ENCODE measurements at places on chromosomes 12 and 14.

DNA sequence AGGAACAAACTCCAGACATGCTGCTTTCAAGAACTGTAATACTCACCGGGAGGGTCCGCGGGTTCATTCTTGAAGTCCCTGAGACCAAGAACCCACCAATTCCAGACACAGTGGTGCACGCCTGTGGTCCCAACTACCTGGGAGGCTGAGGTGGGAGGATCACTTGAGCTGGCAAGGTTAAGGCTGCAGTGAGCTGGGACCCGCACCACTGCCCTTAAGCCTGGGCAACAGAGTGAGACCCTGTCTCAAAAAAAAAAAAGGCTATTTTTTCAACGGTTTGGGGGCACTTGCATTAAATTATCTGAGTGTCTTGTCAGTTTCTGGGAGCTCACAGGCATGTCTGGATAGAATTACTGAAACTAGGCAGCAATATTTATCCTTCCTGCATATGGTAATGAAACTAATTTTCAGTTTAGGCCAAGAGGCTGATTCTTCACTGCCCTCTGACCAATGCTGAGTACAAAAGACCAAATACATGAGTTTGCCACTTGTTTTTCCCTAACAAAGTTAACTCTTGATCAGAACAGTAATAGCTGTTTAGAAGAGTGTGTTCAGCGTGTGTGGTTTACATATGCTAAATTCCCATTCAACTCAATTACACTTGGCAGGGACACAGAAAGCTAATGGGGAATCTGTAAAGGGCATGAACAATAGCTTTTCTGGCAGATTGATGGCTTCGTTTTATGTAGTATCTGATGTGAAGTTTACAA, 65.8 kb upstream of the RASSF3 start:
- DNase-seq: no peak

- no peak for DNase-seq
Observed at GRCh38 chr14:55019968-55020554, 6.8 kb downstream of the WDHD1 start.

GRCh38 chr12:5691943-5692342, 253.1 kb downstream of the ANO2 start:
- no peak for DNase-seq

GRCh38 chr14:69688299-69688649, 76.9 kb downstream of the SUSD6 start:
- no peak for DNase-seq

DNA sequence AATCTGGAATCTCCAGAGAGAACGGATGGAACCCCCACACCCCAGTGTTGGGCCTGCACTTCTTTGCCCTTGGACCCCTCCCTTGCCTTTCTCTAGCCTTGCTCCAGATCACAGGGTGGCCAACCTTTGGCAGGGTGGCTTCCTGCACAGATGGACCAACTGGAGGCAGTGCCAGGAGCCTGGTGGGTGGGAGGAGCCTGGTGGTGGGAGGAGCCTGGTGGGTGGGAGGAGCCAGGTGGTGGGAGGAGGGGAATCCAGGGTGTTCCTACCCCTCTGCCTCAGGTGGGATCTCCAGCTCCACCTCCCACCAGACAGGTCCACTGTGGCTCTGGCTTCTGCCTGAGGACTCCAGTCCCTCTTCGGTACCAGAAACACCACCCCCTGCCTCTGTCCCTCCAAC, 15.0 kb upstream of the ORAI1 start:
- DNase-seq: no peak

DNA sequence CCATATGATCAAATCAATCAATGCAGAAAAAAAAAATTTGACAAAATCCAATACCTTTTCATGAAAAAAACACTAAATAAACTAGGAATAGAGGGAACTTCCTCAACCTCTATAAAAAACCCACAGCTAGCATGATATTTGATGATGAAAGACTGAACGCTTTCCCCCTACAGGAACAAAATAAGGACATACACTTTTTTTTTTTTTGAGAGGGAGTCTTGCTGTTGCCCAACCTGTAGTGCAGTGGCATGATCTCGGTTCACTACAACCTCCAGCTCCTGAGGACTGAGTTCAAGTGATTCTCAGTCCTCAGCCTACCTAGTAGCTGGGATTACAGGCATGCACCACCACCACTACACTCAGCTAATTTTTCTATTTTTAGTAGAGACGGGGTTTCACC, 17.9 kb upstream of the CAMKK2 start:
- no peak for DNase-seq

DNA sequence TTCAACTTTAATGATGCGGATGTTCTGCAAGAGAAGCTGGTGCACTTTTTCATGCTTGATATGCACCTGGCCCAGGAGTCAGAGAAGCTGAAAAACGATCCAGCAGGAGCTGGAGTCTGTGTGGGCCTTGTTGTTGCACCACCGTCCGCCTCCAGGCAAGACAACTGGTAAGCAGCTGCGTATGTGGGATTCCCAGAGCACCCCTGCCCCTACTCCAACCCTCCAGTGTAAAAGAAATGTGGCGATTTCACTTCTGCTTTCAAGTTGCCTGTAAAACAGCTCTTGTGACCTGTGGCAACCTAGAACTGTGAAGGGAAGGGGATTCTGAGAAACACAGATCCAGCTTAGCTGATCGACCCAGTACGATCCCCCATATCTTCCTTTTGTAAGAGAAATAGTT, 154.1 kb upstream of the PELI2 start:
- DNase-seq: no peak

DNA sequence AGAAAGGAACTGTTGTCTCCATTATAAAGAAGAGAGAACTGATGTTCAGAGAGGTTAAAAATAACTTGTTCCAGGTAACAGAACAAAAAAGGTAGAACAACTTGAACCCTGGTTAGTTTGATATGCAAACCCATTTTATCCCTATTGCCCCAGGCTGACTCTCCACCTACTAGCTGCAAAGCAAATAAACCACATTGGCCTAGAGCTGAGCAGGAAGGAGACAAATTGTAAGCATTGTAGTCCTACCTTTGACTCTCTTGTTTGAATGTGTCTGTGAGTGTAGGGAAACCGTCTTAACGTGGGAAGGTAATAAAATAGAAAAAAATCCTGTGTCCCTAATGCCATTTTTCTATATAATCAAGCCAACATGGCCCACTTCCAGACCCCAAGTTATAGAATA, 126.4 kb downstream of the CCER1 start:
- DNase-seq: no peak

DNA sequence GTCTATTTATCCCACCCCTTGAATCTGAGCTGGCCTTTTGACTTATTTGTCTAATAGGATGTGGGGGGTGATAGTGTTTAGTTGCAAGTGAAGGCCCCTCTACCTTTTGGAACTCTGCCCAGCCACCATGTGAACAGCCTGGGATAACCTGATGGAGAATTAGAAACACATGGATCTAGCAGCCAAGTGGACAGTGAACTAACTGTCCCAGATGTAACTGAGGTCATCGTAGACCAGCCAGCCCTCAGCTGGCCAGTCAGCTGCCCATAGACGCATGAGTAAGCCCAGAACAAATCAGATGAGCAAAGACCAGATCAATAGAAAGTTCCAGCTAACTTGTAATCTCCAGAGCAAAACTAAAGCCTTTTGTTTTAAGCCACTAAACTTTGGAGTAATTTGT, 19.0 kb downstream of the KLRB1 start:
- DNase-seq: no peak

- no peak for DNase-seq
Observed at GRCh38 chr14:28382444-28383190, 384.0 kb upstream of the FOXG1 start.

GRCh38 chr14:101031186-101031585, 127.7 kb upstream of the RTL1 start:
- DNase-seq: no peak

DNA sequence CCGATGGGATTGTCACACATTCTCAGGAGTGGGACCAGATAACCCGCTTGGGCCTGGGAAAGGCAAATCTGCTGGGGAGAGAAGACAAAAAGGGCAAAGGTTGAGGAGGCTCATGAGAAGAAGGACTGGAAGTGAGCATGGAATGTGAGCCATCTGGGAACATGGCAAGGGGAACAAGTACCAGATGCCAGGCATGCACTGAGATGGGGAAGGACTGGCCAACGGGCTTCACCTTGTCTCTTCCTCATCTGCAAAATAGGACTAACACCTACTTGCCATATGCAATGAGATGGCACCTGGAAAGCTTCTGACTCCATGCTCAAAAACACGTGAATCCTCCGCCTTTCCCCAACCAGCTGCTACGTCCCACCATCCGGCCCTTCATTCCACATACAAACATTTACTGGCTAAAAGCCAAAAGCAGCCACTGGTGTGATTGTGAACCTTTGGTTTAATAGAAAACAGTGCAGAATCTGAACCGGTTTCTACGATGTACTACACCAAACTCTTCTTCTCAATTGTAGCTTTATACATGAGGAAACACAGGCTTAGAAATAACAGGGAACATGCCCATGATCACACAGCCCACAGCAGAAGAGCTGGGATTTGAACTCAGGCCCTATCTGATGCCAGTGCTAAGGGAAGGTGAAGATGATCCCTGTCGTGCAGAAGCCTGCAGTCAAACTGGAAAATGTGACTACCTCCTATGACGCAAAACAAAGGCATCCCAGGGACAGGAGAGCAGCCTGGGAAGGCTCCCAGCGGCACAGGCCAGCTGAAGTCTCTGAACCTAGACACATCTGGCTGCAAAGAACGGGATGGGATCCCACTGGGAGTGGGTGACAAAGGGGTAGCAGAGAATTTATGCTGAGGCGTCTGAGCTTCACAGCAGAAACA, 112.1 kb downstream of the TTC7B start:
- DNase-seq: no peak

- DNase-seq: no peak
Observed at GRCh38 chr12:26863515-26863914, 30.5 kb upstream of the ITPR2 start.

- DNase-seq: no peak
Observed at GRCh38 chr12:74111688-74112360, 425.8 kb upstream of the ATXN7L3B start.

- no peak for DNase-seq
Observed at GRCh38 chr12:5976711-5977110, 31.7 kb upstream of the ANO2 start.

DNA sequence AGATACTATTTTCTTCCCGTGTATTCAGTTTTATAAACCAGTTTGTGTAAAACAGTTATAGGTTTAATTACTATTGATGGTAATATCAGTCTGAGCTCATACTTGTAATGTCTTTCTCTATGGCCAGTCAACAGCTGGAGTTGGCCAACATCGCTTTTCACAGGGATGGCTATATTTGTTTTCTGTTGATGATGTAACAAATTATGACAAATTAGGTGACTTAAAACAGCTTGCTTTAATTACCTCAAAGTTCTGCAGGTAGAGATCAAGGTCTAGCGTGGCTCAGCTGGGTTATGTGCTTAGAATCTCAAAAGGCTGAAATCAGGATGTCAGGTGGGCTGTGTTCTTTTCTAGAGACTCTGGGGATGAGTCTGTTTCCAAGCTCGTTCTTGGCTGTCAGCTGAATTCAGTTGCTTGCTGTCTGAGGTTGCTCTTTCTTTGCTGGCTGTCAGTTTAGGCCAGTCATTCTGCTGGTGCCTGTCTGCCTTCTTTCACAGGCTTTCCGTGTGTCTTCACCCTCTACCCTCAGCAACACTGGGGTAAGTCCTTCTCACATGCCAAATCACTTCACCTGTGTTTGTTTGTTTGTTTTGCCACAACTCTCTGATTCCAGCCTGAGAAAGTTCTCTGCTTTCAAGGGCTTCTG, 370.2 kb upstream of the E2F7 start:
- DNase-seq: no peak

DNA sequence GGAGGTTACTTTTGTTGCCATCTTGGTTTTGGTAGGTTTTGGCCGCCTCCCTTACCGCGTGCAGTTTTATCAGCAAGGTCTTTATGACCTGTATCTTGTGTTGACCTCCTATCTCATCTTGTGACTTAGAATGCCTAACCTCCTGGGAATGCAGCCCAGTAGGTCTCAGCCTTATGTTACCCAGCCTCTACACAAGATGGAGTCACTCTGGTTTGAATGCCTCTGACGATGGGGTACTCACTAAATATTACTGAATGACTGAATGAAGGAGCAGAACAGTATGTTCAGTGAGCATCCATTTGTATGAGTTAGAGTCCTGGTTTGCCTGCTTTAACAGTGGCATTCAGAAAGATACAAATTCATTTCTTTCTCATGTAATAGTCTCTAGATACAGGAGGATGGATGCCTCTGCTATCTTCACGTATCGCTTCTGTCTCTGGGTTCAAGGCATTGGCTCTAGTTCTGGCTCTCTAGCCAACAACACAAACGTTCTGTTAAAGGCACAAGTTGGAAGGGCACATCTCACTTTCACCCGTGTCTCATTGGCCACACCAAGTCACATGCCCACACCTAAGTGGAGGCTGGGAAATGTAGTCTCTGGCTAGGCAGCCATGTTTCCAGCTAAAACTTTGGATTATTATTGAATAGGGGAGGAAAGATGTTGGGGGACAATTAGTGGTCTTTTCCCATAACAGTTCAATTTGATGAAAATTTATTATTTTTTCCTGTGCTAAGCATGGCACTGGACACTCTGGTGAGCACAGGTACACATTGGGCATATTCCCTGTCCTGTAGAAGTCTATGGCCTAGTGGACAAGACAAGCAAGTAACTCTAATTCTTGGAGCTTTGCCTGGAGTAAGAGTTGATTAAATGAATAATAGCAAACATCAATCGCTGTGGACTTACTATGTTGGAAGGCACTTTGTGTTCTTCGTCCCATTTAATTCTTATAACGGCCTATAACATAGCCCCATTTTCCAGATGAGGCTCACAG, 75.2 kb upstream of the RPH3A start:
- DNase-seq: no peak

DNA sequence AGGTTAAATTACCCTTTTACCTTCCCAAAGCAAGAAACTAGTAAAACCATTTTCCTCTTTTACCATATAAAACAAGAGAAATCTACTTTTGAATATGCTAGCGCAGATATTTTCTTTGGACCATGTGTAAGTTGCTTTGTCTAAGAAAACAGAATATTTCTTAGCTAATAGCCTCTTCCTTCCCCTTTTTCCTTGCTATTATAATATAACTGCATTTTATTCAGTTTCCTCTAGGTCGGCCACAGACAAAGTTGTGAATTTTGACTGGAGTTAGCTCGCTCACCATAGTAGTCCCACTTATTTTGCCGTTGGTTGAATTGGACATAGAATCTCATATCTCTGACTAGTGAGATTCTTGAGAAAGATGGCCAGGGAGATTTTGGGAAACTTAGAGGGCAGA, 115.6 kb downstream of the PLEKHA5 start:
- no peak for DNase-seq

DNA sequence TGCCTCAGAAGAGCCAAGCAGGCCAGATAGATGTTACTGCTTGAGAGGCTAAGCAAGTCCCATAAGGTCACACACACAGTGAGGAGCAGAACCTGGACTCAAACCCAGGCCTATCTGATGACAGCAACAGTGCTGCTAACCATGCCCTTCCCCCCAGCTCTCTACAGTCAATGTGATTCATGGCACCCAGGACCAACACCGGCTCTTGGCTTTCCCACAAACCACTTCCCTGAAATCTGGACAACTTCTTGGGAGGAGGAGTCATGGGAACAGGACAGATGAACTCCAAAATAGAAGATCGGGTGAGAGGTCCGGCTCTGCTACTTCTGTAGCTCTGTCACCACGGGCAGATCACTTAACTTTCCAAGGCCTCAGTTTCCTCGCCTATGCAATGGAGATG, 716 bp upstream of the PTGDR start:
- no peak for DNase-seq

- DNase-seq: no peak
Observed at GRCh38 chr14:106442857-106443256, 916.5 kb downstream of the TMEM121 start.
